ENCODE measurements at places on chromosomes 3 and 15. TPM values are rescaled to one million over a fixed set of nuclear protein-coding genes. Genes with fewer than 3 reads are reported as not detected.

The PRC1 gene
- 31.0 TPM for total RNA-seq

The CFAP20DC gene
- 1.3 TPM for total RNA-seq

The GOLGA8K gene
- not detected for total RNA-seq

The SLC12A8 gene
- total RNA-seq: 0.90 TPM

The GOLGA8S gene
- 0.66 TPM for total RNA-seq

GRCh38 chr3:194555175-194556062 is 68.6 kb upstream of the ATP13A3 start:
- no peak for DNase-seq
- no peak overlapping the region for H3K27ac ChIP-seq

GRCh38 chr3:29764603-29765254 is 483.9 kb downstream of the RBMS3 start:
- no peaks in the 10 kb centered on the region for H3K36me3 ChIP-seq
- no peaks in the 10 kb centered on the region for H3K27me3 ChIP-seq
- no peak for DNase-seq
- H3K27ac ChIP-seq: no peak overlapping the region
- peaks cover 54% of the 10 kb centered on the region for H3K4me1 ChIP-seq

DNA sequence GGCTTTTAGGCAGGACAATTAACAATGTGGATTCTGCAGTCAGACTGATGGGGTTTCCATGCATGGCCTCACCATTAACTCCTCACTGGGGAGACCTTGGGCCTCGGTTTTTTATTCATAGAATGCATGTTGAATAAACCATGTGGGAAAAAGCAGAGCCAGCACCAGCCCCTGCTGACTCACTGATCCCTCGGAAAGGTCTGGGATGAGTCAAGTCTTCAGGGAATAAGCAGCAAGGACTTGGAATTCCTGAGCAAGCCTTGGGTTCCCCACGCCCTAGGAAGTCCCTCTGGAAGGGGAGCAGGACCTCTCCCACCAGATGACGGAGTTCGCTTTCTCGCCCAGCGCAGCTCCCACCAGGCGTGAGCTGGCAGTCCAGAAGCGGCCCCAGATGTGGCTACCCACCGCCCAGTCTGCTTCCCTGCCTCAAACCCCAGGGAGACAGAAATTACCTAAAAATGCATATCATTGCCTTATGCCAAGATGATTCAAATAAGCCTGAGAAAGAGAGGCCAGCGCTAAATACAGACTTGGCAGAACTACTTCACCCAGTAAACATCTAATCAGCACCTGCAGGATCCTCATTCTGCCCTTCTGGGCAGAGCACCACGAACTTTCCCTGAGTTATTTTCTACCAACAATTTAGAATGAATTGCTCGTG is 45.4 kb downstream of the BTD start:
- no peaks in the 10 kb centered on the region for H3K27me3 ChIP-seq
- peak; percentile 18 for DNase-seq
- H3K36me3 ChIP-seq: no peaks in the 10 kb centered on the region
- no peak overlapping the region for H3K4me3 ChIP-seq
- H3K27ac ChIP-seq: peak overlapping the region; percentile 80

DNA sequence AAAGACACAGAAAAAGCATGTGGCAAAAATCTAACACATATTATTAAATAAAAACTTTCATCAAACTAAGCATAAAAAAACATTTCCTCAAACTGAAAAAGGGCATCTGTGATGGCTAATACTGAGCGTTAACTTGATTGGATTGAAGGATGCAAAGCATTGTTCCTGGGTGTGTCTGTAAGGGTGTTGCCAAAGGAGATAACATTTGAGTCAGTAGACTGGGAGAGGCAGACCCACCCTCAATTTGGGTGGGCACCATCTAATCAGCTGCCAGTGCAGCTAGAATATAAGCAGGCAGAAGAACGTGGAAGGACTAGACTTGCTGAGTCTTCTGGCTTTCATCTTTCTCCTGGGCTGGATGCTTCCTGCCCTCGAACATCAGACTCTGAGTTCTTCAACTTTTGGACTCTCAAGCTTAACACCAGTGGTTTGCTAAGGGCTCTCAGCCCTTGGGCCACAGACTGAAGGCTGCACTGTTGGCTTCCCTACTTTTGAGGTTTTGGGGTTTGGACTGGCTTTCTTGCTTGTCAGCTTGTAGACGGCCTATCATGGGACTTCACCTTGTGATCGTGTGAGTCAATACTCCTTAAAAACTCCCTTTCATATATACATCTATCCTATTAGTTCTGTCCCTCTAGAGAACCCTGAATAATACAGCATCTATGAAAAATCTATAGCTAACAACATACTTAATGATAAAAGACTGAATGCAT is 45.4 kb downstream of the DAZL start:
- no peaks in the 10 kb centered on the region for H3K4me1 ChIP-seq
- H3K27me3 ChIP-seq: no peaks in the 10 kb centered on the region
- H3K4me3 ChIP-seq: no peak overlapping the region
- no peak overlapping the region for H3K27ac ChIP-seq
- H3K36me3 ChIP-seq: no peaks in the 10 kb centered on the region

DNA sequence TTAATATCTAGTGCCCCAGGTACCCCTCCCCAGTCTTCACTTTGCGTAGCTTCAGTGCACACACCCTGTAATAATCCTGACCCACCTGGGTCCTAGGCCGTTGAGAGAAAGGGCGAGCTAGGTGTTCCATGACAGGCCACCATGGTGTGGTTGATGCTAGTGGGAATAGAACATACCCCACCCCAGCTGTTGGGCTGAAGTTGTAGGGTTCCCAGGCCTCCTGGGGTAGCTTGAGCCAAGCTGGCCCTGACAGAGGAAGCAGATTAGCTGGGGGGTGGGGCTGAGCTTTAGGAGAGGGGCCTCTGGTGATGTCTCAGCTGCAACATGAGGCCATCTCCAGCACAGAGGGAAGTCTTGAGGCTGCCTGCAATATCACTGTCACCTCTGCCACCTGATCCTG is 40.5 kb downstream of the RAB11A start:
- DNase-seq: no peak
- no peaks in the 10 kb centered on the region for H3K27me3 ChIP-seq
- peaks cover 5% of the 10 kb centered on the region for H3K4me1 ChIP-seq
- peaks cover 66% of the 10 kb centered on the region for H3K36me3 ChIP-seq
- H3K27ac ChIP-seq: no peak overlapping the region

GRCh38 chr3:16423947-16424673 is 89.4 kb downstream of the RFTN1 start:
- H3K4me3 ChIP-seq: no peak overlapping the region
- H3K27me3 ChIP-seq: no peaks in the 10 kb centered on the region
- DNase-seq: no peak
- H3K4me1 ChIP-seq: peaks cover 24% of the 10 kb centered on the region
- H3K36me3 ChIP-seq: no peaks in the 10 kb centered on the region
- H3K27ac ChIP-seq: no peak overlapping the region

DNA sequence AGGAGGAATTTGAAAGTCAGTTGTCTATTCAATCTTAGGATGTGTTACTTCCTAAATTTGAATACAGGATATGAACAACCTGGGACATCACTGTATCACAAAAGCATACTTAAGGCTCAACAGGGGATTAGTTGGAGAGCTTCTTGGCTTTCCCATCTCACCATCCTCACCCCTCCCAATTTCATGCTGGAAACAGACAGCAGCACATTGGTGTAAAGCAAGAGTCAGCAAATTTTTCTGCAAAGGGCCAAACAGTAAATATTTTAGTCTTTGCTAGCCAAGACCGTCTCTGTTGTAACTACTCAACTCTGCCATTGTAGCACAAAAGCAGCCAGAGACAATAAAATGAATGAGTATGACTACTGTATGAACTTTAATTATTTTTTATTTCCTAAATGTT is 94.9 kb downstream of the ERC2 start:
- no peaks in the 10 kb centered on the region for H3K4me1 ChIP-seq
- no peak overlapping the region for H3K27ac ChIP-seq
- DNase-seq: no peak
- no peaks in the 10 kb centered on the region for H3K36me3 ChIP-seq

GRCh38 chr3:151268267-151269235 is 9.8 kb downstream of the P2RY14 start:
- no peaks in the 10 kb centered on the region for H3K27me3 ChIP-seq
- peak overlapping the region; percentile 22 for H3K27ac ChIP-seq
- H3K4me3 ChIP-seq: no peak overlapping the region
- peaks cover 13% of the 10 kb centered on the region for H3K4me1 ChIP-seq

GRCh38 chr3:128374746-128375445 is 91.8 kb downstream of the DNAJB8 start:
- no peak for DNase-seq
- H3K36me3 ChIP-seq: no peaks in the 10 kb centered on the region
- no peaks in the 10 kb centered on the region for H3K27me3 ChIP-seq
- H3K27ac ChIP-seq: no peak overlapping the region

GRCh38 chr3:24598695-24599470 is 104.2 kb upstream of the THRB start:
- H3K4me1 ChIP-seq: no peaks in the 10 kb centered on the region
- no peaks in the 10 kb centered on the region for H3K36me3 ChIP-seq
- H3K27ac ChIP-seq: no peak overlapping the region
- H3K4me3 ChIP-seq: no peak overlapping the region
- DNase-seq: no peak
- no peaks in the 10 kb centered on the region for H3K27me3 ChIP-seq

- no peaks in the 10 kb centered on the region for H3K36me3 ChIP-seq
- H3K4me3 ChIP-seq: no peak overlapping the region
- no peak overlapping the region for H3K27ac ChIP-seq
- DNase-seq: no peak
These were observed 315.1 kb downstream of the ZNF385D start for GRCh38 chr3:21435871-21436270.

GRCh38 chr3:72380193-72380592 is 468.1 kb downstream of the SHQ1 start:
- no peak for DNase-seq
- H3K27ac ChIP-seq: peak overlapping the region; percentile 60
- H3K4me3 ChIP-seq: no peak overlapping the region
- H3K36me3 ChIP-seq: no peaks in the 10 kb centered on the region

GRCh38 chr3:53377794-53378193 is 30.5 kb upstream of the DCP1A start:
- H3K4me1 ChIP-seq: no peaks in the 10 kb centered on the region
- no peak for DNase-seq
- no peak overlapping the region for H3K4me3 ChIP-seq
- H3K27me3 ChIP-seq: no peaks in the 10 kb centered on the region

- H3K4me1 ChIP-seq: no peaks in the 10 kb centered on the region
- H3K4me3 ChIP-seq: no peak overlapping the region
- H3K27ac ChIP-seq: no peak overlapping the region
- no peak for DNase-seq
These were observed 42.9 kb downstream of the PCSK6 start for GRCh38 chr15:101446518-101447167.

DNA sequence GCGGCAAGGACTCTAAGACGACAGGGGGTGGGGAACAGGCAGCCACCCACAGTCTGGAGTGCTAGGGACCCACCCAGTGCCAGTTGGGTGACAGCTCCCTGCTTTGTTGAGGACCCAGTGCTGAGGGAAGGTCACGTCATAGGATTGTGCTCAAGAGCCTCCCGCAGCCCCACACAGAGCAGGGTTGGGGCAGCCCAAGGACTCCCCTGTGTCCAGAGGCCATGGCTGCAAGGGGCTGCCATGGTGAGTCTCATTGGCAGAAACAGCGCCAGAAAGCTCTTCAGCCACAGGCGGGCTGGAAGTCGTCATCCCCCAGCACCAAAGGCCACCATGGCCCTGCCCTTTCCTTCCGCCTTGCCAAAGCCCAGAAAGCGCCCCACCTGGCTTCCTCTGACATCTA is 37.0 kb upstream of the PLXNA1 start:
- no peaks in the 10 kb centered on the region for H3K27me3 ChIP-seq
- no peak overlapping the region for H3K4me3 ChIP-seq
- DNase-seq: no peak
- no peaks in the 10 kb centered on the region for H3K4me1 ChIP-seq
- H3K27ac ChIP-seq: no peak overlapping the region

GRCh38 chr15:79956354-79956939 is 14.5 kb downstream of the BCL2A1 start:
- no peak overlapping the region for H3K4me3 ChIP-seq
- DNase-seq: no peak
- H3K4me1 ChIP-seq: no peaks in the 10 kb centered on the region
- no peak overlapping the region for H3K27ac ChIP-seq
- no peaks in the 10 kb centered on the region for H3K36me3 ChIP-seq

- peak; percentile 86 for DNase-seq
- H3K4me3 ChIP-seq: peak overlapping the region; percentile 63
- H3K27ac ChIP-seq: peak overlapping the region; percentile 92
- no peaks in the 10 kb centered on the region for H3K36me3 ChIP-seq
- H3K27me3 ChIP-seq: no peaks in the 10 kb centered on the region
These were observed 175.7 kb downstream of the KLHL25 start for GRCh38 chr15:85618956-85619491.

GRCh38 chr3:188964957-188965356 is 206.8 kb upstream of the TPRG1 start:
- H3K27me3 ChIP-seq: no peaks in the 10 kb centered on the region
- no peak for DNase-seq
- no peak overlapping the region for H3K4me3 ChIP-seq
- H3K36me3 ChIP-seq: no peaks in the 10 kb centered on the region
- H3K4me1 ChIP-seq: peaks cover 22% of the 10 kb centered on the region
- no peak overlapping the region for H3K27ac ChIP-seq

DNA sequence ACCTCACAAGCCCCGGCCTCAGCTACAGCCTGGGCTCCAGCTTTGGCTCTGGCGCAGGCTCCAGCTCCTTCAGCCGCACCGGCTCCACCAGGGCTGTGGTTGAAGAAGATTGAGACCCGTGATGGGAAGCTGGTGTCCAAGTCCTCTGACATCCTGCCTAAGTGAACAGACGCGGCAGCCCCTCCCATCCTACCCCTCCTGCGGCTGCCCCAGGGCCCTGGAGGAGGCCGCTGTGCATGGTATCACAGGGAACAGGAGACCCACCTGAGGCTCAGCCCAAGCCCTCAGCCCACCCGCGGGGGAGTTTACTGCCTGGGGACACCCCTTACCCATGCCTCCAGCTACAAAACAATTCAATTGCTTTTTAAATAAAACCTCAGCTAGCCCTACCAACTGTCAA is 6.0 kb upstream of the LARP6 start:
- no peaks in the 10 kb centered on the region for H3K27me3 ChIP-seq
- peaks cover 17% of the 10 kb centered on the region for H3K4me1 ChIP-seq
- no peak for DNase-seq

DNA sequence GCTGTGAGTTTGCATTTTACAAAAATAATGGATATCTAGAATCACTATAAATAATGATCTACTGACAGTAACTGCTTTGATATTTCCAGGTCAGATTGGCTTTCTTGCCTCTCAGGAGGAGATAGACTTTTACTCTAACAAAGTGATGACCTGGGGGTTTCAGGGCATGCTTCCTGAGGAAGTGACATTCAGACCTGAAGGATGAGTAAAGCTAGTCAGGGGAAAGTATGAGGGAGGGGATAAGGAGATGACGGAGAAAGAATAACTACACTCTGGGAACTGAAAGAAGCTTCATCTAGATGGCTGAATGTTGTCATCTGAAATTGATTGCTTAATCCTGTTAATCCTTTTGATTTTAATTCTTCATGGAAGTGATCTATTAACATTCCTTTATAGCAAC is 32.2 kb downstream of the ARMC8 start:
- peaks cover 23% of the 10 kb centered on the region for H3K4me1 ChIP-seq
- H3K4me3 ChIP-seq: no peak overlapping the region
